ENCODE measurements at places on chromosomes 13 and 19.

DNA sequence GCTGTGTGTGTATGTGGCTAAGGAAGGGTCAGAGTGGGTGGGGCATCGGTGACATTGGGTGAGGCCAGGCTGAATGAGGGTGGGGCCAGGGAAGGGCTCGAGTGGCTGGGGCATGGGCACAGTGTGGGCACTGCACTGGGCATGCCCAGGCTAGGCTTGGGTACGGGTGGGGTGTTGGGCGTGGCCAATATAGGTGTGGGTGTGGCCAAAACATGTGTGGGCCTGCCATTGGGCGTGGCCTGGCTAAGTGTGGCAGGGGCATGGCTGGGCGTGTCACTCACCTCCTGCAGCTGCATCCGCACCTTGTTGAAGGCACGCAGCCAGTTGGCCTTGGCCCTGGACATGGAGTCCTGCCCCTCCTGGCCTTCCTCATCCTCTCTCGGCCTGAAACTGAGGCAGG, 33.2 kb downstream of the UNC13A start:
- DNase-seq: no peak

DNA sequence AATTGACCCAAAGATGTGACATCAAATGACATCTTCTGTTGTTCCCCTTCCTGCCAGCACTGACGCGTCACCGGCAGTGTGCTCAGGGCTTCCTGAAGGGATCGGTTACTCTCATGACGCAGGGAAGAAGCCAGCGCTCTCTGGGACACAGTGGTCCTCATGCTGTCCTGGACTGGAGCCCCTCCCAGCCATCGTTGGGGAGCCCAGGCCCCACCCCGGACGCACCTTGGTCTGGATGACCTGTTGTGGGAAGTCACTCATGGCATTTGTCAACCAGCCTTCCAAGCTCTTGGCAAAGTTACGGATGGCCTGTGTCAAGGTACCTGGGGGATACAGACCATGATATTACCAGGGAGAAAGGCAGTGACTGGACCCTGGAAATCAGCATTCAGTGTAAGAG, 26.0 kb upstream of the RANBP3 start:
- DNase-seq: no peak

GRCh38 chr19:17306285-17306714, 628 bp downstream of the MRPL34 start:
- DNase-seq: no peak

DNA sequence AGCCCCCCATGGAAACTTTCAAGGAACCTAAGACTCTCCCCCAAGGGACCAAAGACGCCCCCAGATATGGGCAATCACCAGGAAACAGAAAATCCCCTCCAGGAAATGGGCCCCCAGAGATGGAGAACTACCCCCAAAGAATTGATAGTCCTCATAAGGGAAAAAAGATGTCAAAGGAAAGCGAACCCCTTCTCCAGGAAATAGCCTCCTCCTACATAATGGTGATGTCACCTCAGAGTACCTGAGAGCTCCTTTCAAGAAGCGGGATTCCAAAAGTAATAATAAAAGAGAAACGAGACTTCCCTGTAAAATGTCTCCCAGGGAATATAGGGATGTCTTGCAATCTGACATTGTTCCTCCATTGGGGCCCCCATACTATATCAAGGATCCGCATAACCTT, 1.1 kb downstream of the CDKN2D start:
- no peak for DNase-seq

DNA sequence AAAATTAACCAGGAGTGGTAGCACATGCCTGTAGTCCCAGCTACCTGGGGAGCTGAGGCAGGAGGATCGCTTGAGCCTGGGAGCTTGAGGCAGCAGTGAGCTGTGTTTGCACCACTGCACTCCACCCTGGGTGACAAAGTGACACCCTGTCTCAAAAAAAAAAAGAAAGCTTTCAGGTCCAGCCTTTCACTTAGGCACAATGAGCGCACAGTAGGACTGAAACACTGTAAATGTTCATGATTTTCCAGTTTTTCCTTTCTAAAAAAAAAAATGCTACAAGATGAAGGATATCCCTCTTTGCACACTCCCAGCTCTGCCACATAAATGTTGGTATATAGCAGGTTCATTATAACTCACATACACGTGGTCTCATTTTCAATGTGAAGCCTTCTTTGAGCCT, 17.9 kb downstream of the ZNF114 start:
- DNase-seq: no peak

GRCh38 chr19:6060600-6061375, 49.5 kb downstream of the RFX2 start:
- DNase-seq: no peak

- no peak for DNase-seq
Measured at GRCh38 chr13:51819544-51819943, 15.6 kb upstream of the DHRS12 start.

All from stimulated activated CD4-positive, alpha-beta T cell treated with anti-CD3 and anti-CD28 coated beads, TNF-alpha, amount 100 ng/mL, for 48 hours (primary cell).